ENCODE measurements at places on chromosomes 13 and 19. TPM values are rescaled to one million over a fixed set of nuclear protein-coding genes. Genes with fewer than 3 reads are reported as not detected.

The APOC4 gene
- total RNA-seq: not detected

The NLRP4 gene
- not detected for total RNA-seq

The ZNF610 gene
- 1.2 TPM for total RNA-seq

The ZNF442 gene
- total RNA-seq: 2.5 TPM

The SLC25A42 gene
- total RNA-seq: 12.7 TPM

The CBY2 gene
- total RNA-seq: not detected

The PALM3 gene
- not detected for total RNA-seq

The RNF17 gene
- total RNA-seq: not detected

The ZNF546 gene
- 4.4 TPM for total RNA-seq

The TEX26 gene
- not detected for total RNA-seq

The ACP7 gene
- total RNA-seq: not detected

The PLVAP gene
- not detected for total RNA-seq

The CD70 gene
- total RNA-seq: 41.2 TPM

The OR7G1 gene
- not detected for total RNA-seq

The ZNF729 gene
- not detected for total RNA-seq

The BLOC1S3 gene
- total RNA-seq: 14.3 TPM

The ZNF28 gene
- total RNA-seq: 13.9 TPM

The NXNL1 gene
- not detected for total RNA-seq

The KLK4 gene
- not detected for total RNA-seq

The ZNF69 gene
- total RNA-seq: 1.8 TPM

The SERPINE3 gene
- total RNA-seq: not detected

The CEACAM8 gene
- total RNA-seq: not detected

The TSEN34 gene
- 21.7 TPM for total RNA-seq

The C19orf33 gene
- not detected for total RNA-seq

The LGI4 gene
- not detected for total RNA-seq

The ABCC4 gene
- 12.2 TPM for total RNA-seq

The SIGLEC6 gene
- total RNA-seq: not detected

The ZFP28 gene
- total RNA-seq: 2.9 TPM

The ZNF471 gene
- 0.78 TPM for total RNA-seq

The SMIM24 gene
- total RNA-seq: 0.31 TPM

The LIM2 gene
- total RNA-seq: 0.31 TPM

The CAB39L gene
- 5.7 TPM for total RNA-seq

The CGB3 gene
- not detected for total RNA-seq

The ZNF136 gene
- total RNA-seq: 10.1 TPM

The UNC13A gene
- total RNA-seq: 0.02 TPM

The APOC1 gene
- 1.1 TPM for total RNA-seq

The PLEKHJ1 gene
- 90.6 TPM for total RNA-seq
